Activated CD4-positive, alpha-beta T cell treated with anti-CD3 and anti-CD28 coated beads, Interleukin-2, amount 50 U/mL, for 24 hours (primary cell): ENCODE measurements at places on chromosomes 12 and 14.

GRCh38 chr12:119989361-119989730 is 310 bp downstream of the BICDL1 start:
- no peak for DNase-seq

- no peak for DNase-seq
Observed at GRCh38 chr14:50823762-50824636, 7.0 kb downstream of the NIN start.

- peak; percentile 49 for DNase-seq
Observed at GRCh38 chr12:94147991-94148738, at the start of gene PLXNC1. Gene PLXNC1, plus strand, starts transcription at chr12:94148577. Its CDS starts 395 bp downstream, at chr12:94148972.

- DNase-seq = no peak
Observed at GRCh38 chr12:22228022-22228875, 106.3 kb downstream of the ST8SIA1 start.

DNA sequence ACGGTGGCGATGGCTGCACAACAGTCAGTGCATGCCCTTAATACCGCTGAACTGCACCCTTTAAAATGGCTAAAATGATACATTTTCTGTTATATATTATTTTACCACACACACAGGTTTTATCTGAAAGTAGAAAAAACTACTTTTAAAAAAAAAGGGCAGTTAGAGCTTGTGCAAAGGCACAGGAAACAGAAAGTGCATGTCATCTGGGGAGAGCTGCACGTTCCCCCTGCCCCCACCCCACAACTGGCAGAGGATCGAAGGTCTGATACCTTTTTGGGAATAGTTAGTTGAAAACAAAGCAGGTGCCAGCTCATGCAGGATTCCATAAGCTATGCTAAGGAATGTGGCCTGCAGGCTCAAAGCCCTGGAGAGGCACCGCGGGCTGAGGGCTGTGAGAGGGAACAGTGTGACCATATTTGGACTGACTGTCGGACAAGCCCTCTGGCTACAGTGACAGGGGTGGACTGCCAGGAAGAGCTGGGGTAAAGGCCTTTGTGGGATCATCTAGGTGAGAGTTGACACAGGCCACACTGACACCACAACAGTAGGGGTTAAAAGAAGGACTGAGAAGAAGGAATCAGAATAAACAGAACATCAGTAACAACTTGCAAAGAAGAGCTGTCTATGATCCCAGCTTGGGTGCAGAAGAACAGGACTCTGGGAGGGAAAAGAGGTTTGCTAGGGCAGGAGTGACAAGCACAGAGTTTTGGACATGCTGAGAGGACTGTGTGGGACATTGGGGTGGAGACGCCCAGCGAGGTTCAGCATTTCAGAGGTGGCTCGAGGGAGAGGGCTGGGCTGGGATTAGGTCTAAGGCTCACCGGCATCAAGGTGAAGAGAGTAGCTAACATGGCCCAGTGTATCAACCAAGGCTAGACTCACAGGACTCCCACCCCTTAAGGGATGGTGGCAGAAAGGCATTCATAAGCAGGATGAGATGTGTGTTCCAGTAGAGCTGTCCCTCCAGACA is 54.6 kb downstream of the ACTN1 start:
- no peak for DNase-seq

GRCh38 chr12:62205346-62205745 is 54.9 kb upstream of the USP15 start:
- DNase-seq = no peak

GRCh38 chr14:102239231-102239630 is 65.7 kb downstream of the MOK start:
- DNase-seq = no peak

GRCh38 chr12:52370926-52371608 is 3.8 kb upstream of the KRT85 start:
- no peak for DNase-seq
